Umbilical cord (tissue), 2 donors: ENCODE measurements at places on chromosomes 7 and 10. TPM values are rescaled to one million over a fixed set of nuclear protein-coding genes. Genes with fewer than 3 reads are reported as not detected.

Gene CPXM2
- total RNA-seq, result 122 TPM

- peak; percentile 67 for DNase-seq
Observed at GRCh38 chr7:129163875-129164544, 19.5 kb downstream of the TSPAN33 start.

Gene VWC2
- total RNA-seq, result 2.9 TPM

Gene ACTL6B
- not detected for total RNA-seq

DNA sequence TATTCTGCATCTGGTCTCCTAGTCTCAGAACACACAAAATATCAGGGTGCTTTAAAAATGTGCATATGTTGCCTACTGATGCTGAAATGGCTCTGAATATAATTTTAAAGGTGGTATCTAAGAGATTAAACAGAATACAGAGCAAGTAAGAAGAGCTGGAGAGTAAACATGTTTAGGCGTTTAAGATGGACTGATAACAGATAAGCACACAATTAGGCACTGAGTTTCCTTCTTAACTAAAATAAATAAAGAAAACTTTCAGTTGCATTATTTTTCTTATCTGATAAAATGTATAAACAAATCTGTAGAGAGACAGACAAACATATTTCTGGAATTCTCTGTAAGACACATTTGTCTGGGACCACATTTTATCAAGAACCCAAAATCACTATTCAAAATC is 35.6 kb upstream of the DGKB start:
- no peak for DNase-seq

DNA sequence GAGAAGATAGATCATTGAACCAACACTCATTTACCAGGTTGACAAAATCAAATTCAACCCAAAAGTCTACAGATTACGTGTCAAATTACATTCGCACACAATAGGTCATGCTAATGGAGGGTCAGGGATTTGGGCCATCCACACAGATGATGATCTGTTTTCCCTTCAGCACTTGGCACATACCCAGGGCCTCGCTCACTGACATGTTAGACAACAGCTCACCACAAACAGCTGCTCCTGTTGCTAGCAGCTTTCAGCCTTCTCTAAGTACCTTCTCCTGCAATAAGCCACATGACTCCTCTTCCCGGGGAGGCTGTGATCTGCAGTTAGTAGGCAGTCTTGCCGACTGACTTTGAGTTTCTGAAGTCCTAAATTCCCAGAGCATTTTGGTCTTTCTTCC is 18.4 kb downstream of the NKX2-3 start:
- DNase-seq, result no peak
